ENCODE measurements at places on chromosomes 12 and 14.

GRCh38 chr12:63023926-63024325 lies 89.0 kb upstream of the PPM1H start:
- H3K4me1 ChIP-seq: no peaks in the 10 kb centered on the region
- no peak for DNase-seq
- H3K36me3 ChIP-seq: no peaks in the 10 kb centered on the region
- H3K4me3 ChIP-seq: no peak overlapping the region

GRCh38 chr12:96177013-96177412 lies 17.2 kb upstream of the ELK3 start:
- H3K4me3 ChIP-seq: no peak overlapping the region
- DNase-seq: no peak
- no peaks in the 10 kb centered on the region for H3K27me3 ChIP-seq
- H3K4me1 ChIP-seq: no peaks in the 10 kb centered on the region
- no peaks in the 10 kb centered on the region for H3K36me3 ChIP-seq

- no peak overlapping the region for H3K27ac ChIP-seq
- peaks cover 3% of the 10 kb centered on the region for H3K4me1 ChIP-seq
- H3K36me3 ChIP-seq: no peaks in the 10 kb centered on the region
- DNase-seq: no peak
Observed at GRCh38 chr12:24911271-24911791, 37.6 kb downstream of the BCAT1 start.

DNA sequence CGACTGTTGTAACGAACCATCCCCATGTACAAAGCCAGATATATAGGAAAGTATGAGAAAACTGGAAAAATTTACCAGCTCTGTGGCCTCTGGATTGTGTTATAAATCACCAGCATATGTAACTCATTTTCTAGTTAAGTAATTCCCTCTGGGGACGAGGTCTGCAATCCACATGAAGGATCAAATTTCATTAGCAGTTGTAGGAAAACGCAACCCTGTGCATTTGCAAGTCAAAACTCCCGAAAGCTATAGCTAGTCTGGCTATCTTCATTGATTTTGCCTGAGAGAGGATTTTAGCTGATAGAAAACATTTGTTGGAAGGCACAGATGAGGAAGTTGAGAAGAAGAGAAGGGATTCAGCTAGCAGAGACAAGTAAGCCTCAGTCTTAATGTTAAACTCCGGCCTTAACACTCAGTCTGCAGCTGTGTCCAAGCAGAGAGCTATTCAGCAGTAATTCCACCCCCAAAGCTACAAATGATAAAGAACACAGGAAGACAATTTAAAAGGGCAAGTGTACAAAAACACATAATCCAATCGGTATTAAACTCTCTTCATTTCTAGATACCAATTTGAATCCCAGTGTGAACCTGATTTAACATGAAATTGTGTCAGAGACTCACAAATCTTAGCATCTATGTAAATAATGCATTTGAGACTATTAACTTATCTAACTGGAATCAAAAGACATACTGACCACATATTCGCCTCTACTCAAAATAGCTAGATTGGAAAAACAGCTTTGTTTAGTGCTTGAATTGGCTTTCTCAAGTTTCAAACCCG lies 54.2 kb upstream of the CERS5 start:
- no peaks in the 10 kb centered on the region for H3K27me3 ChIP-seq
- peak overlapping the region; percentile 48 for H3K4me3 ChIP-seq
- peak; percentile 45 for DNase-seq
- H3K4me1 ChIP-seq: peaks cover 38% of the 10 kb centered on the region
- no peaks in the 10 kb centered on the region for H3K36me3 ChIP-seq
- H3K27ac ChIP-seq: peak overlapping the region; percentile 66

- H3K27ac ChIP-seq: no peak overlapping the region
- H3K4me1 ChIP-seq: peaks cover 25% of the 10 kb centered on the region
Observed at GRCh38 chr12:128268379-128268995, 1.5 kb downstream of the TMEM132C start.

GRCh38 chr12:38646146-38646545 lies 259.2 kb downstream of the CPNE8 start:
- H3K4me3 ChIP-seq: no peak overlapping the region
- no peak for DNase-seq
- H3K4me1 ChIP-seq: no peaks in the 10 kb centered on the region
- H3K36me3 ChIP-seq: no peaks in the 10 kb centered on the region

DNA sequence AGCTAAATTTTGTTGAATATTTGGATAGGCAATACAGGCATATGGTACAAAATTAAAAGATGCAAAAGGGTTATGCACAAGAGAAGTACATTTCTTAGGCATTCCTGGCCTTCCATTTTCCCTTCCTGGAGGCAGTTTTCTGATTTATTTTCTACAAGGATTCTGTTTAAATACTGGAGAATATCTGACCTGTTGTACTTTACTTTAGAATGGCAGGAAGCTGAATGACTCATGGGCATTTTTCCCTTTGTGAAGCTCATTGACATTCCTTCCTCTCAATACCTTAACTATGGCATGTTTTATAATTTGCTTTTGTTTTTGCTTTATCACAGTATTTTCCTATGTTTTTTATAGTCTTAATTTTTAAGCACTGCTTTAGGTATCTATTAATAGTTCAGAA lies 62.7 kb downstream of the RCOR1 start:
- no peak overlapping the region for H3K4me3 ChIP-seq
- no peaks in the 10 kb centered on the region for H3K36me3 ChIP-seq

- H3K27me3 ChIP-seq: no peaks in the 10 kb centered on the region
- H3K4me1 ChIP-seq: peaks cover 46% of the 10 kb centered on the region
- H3K36me3 ChIP-seq: no peaks in the 10 kb centered on the region
- peak; percentile 83 for DNase-seq
- H3K4me3 ChIP-seq: peak overlapping the region; percentile 49
Observed at GRCh38 chr14:104677512-104678332, 11.7 kb upstream of the INF2 start.

GRCh38 chr14:24094841-24095270 lies 745 bp downstream of the PCK2 start:
- H3K27ac ChIP-seq: no peak overlapping the region
- no peaks in the 10 kb centered on the region for H3K36me3 ChIP-seq
- H3K4me1 ChIP-seq: peaks cover 15% of the 10 kb centered on the region
- DNase-seq: peak; percentile 45
- H3K27me3 ChIP-seq: no peaks in the 10 kb centered on the region

DNA sequence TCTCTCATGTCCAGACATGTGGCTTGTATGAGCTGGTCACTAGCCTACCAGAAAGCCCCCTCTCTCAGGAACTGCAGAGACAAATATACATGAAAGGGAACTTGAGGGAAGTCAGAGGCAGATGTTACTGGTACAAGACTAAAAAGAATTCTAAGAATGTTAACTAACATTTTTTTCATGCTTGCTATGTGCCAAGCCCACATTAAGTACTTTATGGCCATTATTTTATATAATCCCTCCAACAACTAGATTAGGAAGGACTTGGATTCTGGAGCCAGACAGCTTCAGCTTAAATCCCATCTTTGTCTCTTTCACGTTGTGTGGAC lies 24.6 kb downstream of the TTC9 start:
- no peak for DNase-seq
- no peak overlapping the region for H3K27ac ChIP-seq
- no peak overlapping the region for H3K4me3 ChIP-seq
- no peaks in the 10 kb centered on the region for H3K36me3 ChIP-seq

- no peaks in the 10 kb centered on the region for H3K36me3 ChIP-seq
- no peaks in the 10 kb centered on the region for H3K27me3 ChIP-seq
- DNase-seq: no peak
- no peak overlapping the region for H3K27ac ChIP-seq
Observed at GRCh38 chr12:117067638-117068037, 31.6 kb downstream of the TESC start.

- H3K27me3 ChIP-seq: no peaks in the 10 kb centered on the region
- DNase-seq: no peak
- H3K36me3 ChIP-seq: no peaks in the 10 kb centered on the region
- no peak overlapping the region for H3K4me3 ChIP-seq
- no peaks in the 10 kb centered on the region for H3K4me1 ChIP-seq
Observed at GRCh38 chr12:121050725-121051124, 11.7 kb upstream of the OASL start.

- no peak for DNase-seq
- H3K4me1 ChIP-seq: peaks cover 10% of the 10 kb centered on the region
- no peaks in the 10 kb centered on the region for H3K36me3 ChIP-seq
- no peaks in the 10 kb centered on the region for H3K27me3 ChIP-seq
- H3K4me3 ChIP-seq: no peak overlapping the region
Observed at GRCh38 chr12:121611306-121611705, 15.0 kb upstream of the ORAI1 start.

DNA sequence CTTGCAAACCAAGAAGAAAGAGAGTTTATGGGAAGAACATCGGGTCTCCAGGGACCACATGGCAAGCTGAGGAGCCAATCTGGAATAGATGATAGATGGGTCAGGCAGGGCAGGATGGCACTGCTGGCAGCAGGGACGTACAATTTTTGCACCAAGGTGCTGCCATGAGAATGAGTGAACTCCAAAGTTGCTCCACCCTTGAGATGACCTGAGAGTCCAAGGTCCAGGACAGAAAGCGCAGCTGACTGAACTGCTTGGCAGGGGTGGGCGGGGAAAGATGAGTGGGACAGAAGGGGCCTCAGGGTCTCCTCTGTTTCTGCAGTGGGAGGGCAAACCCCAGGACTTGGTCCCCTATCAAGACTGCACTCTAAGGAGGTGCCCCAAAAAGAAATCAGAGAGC lies 136.7 kb upstream of the GSC start:
- no peak for DNase-seq
- no peaks in the 10 kb centered on the region for H3K36me3 ChIP-seq
- no peaks in the 10 kb centered on the region for H3K4me1 ChIP-seq
- no peak overlapping the region for H3K4me3 ChIP-seq
- no peak overlapping the region for H3K27ac ChIP-seq

DNA sequence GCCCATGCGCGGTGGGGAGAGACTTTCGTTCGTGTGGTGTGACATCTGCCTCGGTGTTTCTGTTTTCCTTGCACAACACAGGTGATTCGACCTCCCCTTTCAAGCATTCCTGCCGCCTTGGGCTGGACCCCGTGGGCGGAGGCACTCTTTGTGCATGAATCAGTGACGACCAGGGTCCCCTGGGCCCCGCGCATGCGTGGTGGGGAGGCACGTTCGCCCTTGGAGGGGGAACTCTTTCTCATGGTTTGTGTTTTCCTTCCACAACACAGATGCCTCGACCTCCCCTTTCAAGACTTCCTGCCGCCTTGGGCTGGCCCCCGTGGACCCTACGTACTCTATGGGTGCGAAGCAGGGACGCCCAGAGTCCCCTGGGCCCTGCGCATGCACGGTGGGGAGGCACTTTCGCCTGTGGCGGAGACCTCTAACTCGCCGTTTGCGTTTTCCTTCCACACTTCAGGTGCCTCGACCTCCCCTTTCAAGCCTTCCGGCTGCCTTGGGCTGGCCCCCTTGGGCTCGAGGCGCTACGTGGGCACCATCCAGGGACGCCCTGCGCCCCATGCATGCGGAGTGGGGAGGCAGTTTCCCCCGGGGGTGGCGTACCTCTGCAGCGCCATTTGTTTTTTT lies 340.9 kb downstream of the ALG10 start:
- H3K4me3 ChIP-seq: no peak overlapping the region
- DNase-seq: no peak
- no peaks in the 10 kb centered on the region for H3K27me3 ChIP-seq
- H3K4me1 ChIP-seq: no peaks in the 10 kb centered on the region
- H3K36me3 ChIP-seq: no peaks in the 10 kb centered on the region

DNA sequence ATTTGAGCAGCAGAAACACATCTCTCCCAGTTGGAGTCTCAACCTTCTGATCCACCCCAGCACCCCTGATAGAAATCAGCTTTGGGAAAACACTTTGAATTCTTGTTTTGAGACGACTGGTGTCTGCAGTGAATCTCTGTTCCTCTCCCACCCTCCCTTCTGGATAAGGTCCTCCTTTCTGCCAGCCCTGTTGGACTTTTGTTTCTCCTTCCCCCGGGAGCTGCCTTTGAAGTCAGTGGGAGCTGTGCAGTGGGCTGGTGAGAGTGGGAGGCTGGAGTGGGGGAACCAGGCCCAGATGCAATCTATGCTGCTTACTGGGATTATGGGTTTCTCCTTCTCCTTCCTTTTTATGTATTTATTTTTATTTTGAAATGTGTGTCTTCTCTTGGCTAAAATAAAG lies 49.0 kb downstream of the FLRT2 start:
- H3K27ac ChIP-seq: no peak overlapping the region
- no peak overlapping the region for H3K4me3 ChIP-seq
- H3K36me3 ChIP-seq: no peaks in the 10 kb centered on the region
- H3K27me3 ChIP-seq: no peaks in the 10 kb centered on the region

DNA sequence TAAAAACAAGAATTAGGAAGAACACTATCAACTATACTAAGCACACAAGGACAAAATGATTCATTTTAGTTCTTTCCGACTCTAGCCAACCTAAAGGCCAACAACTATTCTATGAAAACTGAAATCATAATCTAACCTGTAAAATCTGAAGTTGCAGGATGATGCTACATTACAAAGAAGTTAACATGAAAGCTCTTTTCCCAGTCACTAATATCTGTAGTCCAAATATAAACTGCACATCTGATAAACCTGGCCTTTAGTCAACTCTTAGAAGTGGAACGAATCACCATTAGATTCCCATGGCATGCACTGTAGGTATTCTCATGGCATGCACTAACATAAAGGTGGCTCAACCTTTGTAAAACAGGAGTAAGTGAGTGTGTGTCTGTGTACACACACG lies 41.7 kb downstream of the BLTP3B start:
- H3K36me3 ChIP-seq: peaks cover 7% of the 10 kb centered on the region
- no peaks in the 10 kb centered on the region for H3K4me1 ChIP-seq
- no peak overlapping the region for H3K4me3 ChIP-seq

DNA sequence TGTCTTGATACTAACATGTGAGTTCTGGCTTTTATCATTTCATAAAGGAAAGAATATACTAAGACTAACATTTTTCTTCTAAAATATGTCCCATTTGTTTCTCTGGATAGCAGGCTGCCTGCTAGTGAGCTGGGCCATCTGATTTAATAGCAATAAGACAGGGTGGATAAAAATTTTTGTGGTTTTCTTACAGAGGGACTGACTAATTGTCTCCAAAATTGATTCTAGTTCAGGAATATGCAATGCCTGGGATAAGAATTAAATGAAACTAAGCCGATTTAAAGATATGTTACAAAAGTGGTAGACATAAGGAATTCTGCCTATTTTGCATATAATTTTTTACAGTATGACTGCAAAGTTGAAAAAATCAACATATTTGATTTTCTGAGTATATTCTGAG lies 252.9 kb upstream of the NAV3 start:
- no peaks in the 10 kb centered on the region for H3K27me3 ChIP-seq
- H3K4me3 ChIP-seq: no peak overlapping the region
- H3K4me1 ChIP-seq: peaks cover 8% of the 10 kb centered on the region
- H3K36me3 ChIP-seq: no peaks in the 10 kb centered on the region
- H3K27ac ChIP-seq: no peak overlapping the region

DNA sequence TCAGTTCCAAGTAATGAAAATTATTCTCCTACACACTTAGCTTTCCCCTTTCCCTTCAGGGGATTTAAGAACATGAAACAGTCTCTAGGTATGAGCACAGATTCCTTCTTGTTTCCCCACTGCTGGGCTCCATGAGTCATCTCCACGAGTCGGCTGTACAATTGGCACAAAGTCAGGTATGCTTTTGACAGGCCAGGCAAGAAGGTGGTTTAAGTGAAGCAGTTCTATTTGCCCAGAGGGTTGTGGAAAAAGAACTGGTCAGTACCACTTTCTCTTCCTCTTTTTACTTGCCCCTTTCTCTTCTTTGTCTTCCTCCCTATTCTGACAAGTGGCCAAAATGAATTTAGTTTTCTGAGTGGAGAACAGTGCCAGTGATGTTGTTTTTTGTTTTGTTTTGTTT lies 16.3 kb downstream of the DYNC1H1 start:
- H3K27ac ChIP-seq: no peak overlapping the region
- H3K36me3 ChIP-seq: peaks cover 33% of the 10 kb centered on the region
- no peak for DNase-seq
- no peak overlapping the region for H3K4me3 ChIP-seq
- no peaks in the 10 kb centered on the region for H3K27me3 ChIP-seq

Data from neural progenitor cell (in vitro differentiated cells).